ENCODE measurements at places on chromosomes 7 and 10.

- no peak for DNase-seq
Measured at GRCh38 chr10:1187151-1187854, 131.1 kb downstream of the WDR37 start.

- DNase-seq, result no peak
Measured at GRCh38 chr10:118472415-118473304, 122.8 kb downstream of the PRLHR start.

DNA sequence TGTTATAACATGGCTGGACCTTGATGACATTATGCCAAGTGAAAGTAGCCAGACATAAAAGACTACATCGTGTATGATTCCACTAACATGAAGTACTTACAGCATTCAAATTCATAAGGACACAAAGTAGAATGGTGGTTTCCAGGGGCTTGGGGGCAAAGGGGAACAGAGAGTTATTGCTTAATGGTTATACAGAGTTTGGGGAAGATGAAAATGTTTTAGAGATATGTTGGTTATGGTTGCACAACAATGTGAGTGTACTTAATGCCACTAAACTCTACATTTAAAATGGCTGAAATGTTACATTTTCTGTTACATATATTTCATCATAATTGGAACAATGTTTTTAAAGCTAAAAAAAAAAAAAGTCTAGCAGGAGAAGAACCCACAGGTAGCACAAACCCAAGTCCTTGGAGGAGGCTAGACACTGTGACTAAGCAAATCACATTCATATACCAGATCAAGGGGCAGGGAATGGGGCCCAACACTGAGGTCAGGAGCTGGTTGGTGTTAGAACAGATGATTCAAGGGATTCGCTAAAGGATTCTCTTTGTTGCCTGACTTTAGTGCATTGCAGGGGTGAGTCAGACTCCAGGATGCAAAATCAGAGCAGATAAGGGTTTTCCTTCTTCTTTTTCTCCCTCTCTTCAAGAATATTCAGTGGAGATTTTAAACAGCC, 25.1 kb upstream of the AOAH start:
- no peak for DNase-seq

- no peak for DNase-seq
Measured at GRCh38 chr10:83987216-83987615, 152.1 kb upstream of the GHITM start.

DNA sequence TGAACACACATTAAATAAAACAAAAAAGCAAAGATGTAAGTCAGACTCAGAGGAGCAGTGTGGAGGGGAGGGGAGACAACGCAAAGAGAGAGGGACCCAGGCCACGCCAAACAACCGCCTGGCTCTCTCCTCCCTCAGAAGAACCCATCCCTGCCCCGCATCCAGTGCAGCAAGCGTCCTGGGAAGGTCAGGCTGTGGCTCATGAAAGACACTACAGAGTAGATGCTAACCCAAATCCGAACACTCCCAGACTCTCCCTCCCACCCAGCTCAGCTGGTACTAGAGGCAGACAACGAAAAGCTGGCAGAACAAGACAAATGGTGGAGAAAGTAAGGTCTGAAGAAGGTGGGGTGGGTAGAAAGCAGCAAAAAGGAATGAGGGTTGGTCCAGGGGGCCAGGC, 39.0 kb downstream of the KCNMA1 start:
- no peak for DNase-seq

DNA sequence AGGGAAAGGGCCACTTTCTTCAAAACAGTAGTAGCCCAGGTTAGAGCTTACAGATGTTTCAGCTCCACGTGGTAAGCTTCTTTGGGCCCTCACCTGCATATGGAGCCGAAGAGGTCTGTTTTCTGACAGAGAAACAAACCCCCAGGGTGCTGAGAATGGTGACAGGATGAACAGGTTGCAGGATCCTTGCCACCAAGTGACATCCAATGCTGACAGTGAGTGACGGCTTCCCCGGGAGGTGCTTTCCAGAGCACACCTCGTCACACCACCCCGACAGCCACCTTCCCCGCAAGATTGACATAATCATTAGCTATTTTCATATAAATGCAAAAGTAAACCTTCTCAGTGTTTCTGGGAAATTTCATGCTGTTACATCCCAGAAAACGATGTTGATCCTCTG, 109.3 kb upstream of the BTBD16 start:
- DNase-seq, result no peak

- DNase-seq, result no peak
Measured at GRCh38 chr10:71357792-71358265, 38.8 kb downstream of the SLC29A3 start.

DNA sequence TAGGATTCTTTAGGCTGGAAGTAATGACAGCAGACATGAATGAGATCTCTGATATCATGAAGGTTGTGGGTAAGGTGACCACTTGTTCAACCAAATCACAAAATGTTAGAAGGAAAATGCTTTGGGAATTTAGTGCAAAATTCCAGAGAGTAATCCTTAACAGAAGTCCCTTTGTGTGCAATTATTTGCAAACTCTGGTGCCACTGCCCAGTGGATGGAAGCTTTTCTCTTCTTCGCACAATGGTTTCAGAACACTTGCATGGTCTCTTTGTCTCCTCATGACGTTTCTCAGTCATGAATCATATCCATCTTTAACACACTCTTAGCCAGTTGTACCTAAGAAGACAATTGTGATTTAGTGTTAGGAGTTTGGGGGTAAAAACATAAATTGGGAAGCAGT, 570.4 kb upstream of the ANKRD30A start:
- DNase-seq, result no peak

DNA sequence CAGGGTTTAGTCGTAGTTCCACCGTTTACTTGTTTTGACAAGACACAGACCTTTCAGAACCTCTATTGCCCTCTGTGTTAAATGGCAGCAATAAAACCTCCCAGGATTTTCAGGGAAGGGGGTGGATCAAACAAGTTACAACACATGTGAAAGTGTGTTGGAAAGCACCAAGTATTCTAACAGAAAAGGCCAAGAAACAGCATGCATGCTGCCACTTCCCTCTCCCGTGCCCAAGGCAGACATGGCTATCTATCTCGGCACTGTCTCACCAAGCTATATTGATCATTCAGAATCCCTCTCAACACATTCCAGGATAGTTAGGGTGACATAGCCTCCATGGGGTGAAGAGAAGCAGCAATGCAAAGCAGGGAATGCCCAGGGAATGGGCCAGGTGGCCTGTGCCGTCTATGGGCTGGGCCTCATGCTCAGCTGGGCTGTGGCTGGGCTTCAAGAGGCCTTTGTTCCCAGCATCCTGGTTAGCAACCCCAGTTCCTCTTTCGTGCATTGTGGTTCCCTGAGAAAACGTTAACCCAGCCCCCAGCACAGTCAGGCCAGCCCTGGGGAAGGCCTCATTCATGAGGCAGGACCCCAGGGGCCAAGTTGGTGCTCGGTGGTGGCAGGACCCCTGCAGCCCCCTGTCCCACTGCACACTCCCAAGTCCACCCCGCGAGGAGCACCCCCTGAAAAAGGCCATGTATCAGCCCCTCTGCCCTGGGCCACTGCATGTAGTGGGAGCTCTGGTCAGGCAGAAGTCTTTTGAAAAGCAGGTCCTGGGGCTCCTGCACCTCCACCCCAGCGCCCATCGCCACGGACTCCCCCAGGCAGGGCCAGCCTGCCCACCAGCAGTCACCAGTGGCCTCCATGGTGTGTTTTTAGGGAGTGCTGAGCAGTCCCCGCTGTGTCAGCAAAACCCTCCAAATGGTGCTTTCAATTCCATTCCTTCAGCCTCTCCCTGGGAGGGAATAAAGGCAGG, 25.5 kb downstream of the VSIR start:
- no peak for DNase-seq

DNA sequence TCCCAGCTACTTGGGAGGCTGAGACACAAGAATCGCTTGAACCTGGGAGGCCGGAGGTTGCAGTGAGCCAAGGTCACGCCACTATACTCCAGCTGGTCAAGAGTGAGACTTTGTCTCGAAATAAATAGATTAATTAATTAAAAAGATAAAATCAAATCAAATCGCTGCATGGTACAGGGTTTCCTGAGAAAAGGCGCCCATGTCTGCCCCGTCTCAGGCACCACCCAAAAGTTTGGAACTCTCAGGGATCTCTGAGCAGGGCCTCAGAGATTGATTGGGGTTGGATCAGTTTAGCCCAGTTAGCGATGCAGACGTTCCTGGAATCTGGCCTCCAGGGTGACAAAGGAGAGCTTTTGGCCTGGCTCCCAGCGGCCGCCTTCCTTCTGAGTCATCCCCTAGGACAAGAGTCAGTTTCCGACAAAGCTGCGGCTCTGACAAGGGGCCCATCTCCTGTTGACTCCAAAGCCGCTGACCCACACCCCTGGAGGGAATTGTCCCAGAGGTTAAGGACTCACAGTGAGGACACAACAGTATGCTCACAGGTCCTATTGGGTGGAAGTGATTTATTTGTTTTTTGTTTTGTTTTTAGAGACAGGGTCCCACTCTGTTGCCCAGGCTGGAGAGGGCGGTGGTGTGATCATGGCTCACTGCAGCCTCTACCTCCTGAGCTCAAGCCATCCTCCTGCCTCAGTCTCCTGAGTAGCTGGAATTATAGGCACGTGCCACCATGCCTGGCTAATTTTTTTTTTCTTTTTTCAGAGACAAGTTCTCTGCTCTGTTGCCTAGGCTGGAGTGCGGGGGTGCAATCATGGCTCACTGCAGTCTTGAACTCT, 6.8 kb downstream of the ORAI2 start:
- peak; percentile 87 for DNase-seq

- no peak for DNase-seq
Measured at GRCh38 chr10:119285495-119286267, 78.3 kb downstream of the GRK5 start.

GRCh38 chr10:129310881-129311280, 156.2 kb upstream of the MGMT start:
- no peak for DNase-seq

GRCh38 chr10:24617771-24618396, 105.8 kb downstream of the ARHGAP21 start:
- peak; percentile 59 for DNase-seq

DNA sequence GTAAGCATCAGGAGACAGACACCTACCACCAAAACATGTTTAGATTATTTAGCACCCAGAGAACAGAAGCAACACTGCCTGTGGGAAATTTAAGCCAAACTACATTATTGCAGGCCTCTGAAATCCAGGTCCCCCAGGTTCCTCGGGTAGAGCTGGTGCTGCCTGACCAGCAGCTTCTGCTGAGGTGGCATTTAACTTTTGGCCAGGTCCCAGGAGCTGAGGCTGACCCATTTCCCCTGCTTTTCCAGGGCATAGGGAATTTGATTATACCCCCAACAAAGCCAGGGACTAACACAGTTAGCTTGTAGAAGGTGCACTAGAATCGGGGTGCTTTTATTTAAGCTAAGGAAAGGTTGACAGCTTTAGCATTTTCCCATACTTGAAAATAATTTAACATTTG, 4.7 kb downstream of the LRRC4 start:
- DNase-seq, result no peak

- DNase-seq, result peak; percentile 95
Measured at GRCh38 chr7:79420464-79420863, 33.0 kb downstream of the MAGI2 start.

- no peak for DNase-seq
Measured at GRCh38 chr7:47377741-47378140, 204.2 kb downstream of the TNS3 start.

GRCh38 chr10:33178026-33178755, 156.3 kb downstream of the NRP1 start:
- peak; percentile 43 for DNase-seq

- peak; percentile 53 for DNase-seq
Measured at GRCh38 chr10:58511765-58512490, 744 bp upstream of the BICC1 start.

- no peak for DNase-seq
Measured at GRCh38 chr10:96257944-96258343, 13.4 kb downstream of the BLNK start.

DNA sequence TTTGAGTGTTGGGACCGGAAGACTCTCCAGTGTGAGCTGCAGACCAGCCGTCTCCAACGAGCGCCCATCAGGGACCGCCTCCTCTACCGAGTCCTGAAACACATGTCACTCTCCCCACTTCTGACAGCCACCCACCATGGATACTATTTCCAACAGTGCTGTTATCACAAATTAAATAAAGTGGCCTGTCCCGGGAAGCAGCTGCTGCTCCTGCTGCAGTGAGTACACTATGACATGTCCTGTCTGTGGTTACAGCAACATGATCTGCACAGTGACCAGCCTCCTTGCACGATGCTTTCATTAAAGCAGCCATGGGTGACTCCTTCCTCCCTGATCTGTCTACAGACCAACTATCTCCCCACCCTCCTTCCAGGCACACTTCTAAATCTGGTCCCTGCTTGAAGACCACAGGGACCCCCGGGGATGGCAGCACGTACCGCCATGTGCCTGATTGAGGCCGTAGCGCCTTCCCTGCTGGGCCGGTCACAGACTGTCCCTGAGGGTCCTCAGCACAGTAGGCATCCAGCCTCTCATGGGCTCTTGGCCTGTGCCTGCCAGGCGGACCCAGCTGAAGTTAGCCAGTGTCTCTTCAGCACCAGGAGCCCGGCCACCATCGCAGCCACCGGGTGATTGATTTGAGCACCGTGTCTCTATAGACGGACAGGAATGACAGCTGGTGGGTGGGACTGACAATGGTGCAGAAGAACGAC, 58.8 kb downstream of the TCERG1L start:
- no peak for DNase-seq

- no peak for DNase-seq
Measured at GRCh38 chr7:11650030-11650429, 182.0 kb downstream of the THSD7A start.

GRCh38 chr10:29618341-29619171, 16.2 kb downstream of the SVIL start:
- DNase-seq, result peak; percentile 69

DNA sequence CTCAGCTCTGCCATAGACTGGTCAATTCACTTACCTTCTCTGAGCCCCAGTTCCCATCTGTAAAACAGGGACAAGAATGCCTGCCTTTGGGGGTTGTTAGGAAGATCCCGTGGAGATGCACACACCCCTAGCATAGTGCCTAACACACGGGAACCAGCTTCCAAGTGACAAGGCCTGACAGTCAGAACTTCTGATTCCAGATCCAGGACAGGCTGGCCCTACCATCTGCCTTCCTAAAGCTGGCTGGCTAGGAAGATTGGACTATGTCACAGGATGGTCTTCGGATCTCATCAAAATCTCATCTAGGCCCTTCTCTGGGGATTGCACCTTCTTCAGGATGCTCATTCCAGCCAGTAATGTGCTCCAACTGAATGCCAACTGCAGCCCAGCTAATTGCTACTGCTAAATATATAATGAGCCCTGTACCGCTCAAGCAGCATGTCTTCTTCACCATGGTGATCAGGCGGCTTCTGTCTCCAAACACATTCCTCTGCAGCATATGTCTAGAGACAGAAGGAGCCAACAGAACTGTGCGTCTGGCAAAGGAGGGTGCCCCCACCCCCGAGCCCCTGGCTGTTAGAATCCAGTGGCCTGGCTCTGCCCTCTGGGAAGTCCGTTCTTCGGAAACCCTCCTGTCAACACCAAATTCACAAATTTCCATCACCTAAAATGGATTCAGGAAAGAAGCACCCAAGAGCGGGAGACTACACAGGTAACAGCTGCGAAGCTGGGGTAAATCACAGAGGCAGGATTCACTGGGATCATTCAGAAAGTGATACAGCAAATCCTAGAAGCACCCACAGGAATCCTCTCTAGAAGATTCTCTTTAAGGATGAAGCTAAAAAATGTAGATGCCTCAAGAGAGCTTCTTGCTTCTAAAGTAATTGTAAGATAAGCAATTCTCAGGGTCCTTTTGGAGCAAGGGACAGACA, 142.1 kb upstream of the EEPD1 start:
- DNase-seq, result no peak
